ENCODE measurements at places on chromosomes 5 and 9.

GRCh38 chr9:33196736-33197135 lies 29.6 kb upstream of the B4GALT1 start:
- DNase-seq: no peak

GRCh38 chr9:128689293-128689774 lies 312 bp downstream of the SET start:
- no peak for DNase-seq

DNA sequence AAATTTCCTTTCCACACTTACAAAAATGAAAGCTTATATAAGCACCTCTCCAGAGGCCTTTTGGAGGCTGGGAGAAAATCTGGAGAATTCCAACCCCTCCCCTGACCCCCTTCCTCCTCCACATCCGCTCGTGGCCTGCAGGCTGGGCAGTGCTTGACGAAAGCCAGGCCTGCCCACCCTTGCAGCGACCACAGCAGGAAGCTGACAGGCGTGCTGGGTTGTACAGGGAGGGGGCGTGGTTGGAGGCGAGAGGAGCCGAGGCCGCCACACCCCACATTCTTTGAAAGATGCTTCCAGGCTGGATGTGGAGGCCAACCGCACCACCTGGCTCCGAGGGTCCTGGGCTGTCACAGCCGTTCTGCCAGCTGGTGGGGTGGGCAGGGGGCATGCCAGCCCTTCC lies 47.8 kb upstream of the IER5L start:
- no peak for DNase-seq

DNA sequence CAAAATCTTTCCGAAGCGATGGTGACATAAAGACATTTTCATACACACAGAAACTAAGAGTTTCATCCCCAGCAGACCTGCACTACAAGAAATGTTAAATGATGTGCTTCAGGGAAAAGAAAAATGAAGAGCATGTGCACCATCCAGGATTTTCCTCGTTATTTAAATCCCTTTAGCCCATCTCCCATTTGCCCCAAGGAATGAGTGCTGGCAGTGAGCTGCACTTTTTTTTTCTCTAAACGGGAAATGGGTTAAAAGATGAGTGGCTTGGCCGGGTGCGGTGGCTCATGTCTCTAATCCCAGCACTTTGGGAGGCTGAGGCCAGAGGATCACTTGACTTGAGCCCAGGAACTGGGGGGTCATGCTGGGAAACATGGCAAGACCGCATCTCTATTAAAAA lies 6.8 kb upstream of the LRRC14B start:
- no peak for DNase-seq

GRCh38 chr5:60076746-60077145 lies 183.2 kb upstream of the PDE4D start:
- DNase-seq: no peak

DNA sequence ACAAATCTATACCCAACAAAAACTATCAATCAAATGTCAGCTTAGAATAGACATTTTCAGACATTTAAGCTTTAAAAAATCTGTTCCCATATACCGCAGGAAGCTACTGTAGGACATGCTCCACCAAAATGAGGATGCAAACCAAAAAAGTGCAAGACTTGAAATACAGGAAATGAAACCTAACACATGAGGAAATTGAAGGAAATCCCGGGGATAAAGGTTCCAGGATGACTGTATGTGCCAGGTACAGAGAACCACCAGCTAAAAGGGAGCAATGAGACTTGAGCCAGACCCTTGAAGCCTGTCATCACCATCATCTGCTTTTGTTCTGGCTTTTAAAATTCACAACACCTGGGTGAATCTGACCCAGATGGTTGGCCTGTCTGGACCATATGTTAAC lies 21.4 kb downstream of the DIAPH1 start:
- DNase-seq: no peak

DNA sequence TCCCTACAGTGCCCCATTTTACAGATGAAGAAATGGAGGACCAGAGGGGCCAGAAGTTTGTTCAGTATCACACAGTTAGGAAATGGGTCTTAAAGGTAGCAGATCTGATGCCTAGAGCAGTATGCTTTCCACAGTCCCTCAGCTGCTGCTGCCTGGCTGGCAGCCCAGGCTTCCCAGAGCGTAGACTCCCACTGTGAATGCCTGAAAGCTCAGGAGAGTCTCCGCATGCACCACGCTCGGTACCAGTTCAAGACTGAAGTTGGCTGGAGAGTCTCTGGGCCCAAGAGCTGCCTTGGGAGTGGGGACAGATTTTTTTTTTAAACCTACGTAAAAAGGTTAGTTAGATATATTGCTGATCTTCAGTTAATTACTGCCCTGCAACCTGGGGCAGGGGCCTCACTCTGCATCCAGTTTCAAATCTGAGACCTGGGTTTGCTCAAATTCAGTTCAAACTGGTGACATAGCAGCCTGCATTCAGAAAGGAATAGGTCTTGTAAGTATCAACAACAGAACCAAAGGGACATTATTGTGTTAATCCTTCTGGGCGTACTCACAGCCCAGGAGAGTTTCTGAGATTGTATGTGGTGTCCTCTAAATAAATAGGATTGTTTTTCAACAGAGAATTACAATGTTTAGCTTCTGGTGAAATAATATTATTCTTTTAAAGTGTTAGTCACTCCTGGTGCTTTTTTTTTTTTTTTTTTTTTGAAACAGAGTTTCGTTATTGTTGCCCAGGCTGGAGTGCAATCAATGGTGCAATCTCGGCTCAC lies 8.3 kb downstream of the NANS start:
- no peak for DNase-seq

GRCh38 chr9:19380826-19381075 lies 715 bp upstream of the RPS6 start:
- DNase-seq: no peak

- DNase-seq: no peak
Observed at GRCh38 chr5:119745976-119746375, 116.6 kb downstream of the FAM170A start.

GRCh38 chr9:80077059-80077458 lies 505.3 kb downstream of the TLE4 start:
- DNase-seq: no peak

DNA sequence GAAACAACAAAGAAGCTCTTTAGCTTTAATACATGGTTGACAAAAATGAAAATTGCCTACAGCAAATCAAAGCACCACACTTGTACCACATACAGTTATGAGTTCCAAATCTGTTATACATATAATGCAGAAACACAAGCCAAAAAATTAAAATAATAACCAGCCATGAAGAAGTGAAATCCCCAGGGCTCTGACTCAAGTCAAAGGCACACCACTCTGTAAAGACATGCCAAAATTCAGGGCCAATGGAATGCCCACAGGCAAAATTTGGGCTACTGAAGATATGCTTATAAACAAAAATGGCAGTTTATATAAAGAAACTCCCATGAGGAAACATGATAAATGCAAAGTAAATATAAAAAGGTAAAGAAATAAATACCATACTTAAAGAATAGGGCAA lies 29.0 kb downstream of the THBS4 start:
- DNase-seq: no peak

DNA sequence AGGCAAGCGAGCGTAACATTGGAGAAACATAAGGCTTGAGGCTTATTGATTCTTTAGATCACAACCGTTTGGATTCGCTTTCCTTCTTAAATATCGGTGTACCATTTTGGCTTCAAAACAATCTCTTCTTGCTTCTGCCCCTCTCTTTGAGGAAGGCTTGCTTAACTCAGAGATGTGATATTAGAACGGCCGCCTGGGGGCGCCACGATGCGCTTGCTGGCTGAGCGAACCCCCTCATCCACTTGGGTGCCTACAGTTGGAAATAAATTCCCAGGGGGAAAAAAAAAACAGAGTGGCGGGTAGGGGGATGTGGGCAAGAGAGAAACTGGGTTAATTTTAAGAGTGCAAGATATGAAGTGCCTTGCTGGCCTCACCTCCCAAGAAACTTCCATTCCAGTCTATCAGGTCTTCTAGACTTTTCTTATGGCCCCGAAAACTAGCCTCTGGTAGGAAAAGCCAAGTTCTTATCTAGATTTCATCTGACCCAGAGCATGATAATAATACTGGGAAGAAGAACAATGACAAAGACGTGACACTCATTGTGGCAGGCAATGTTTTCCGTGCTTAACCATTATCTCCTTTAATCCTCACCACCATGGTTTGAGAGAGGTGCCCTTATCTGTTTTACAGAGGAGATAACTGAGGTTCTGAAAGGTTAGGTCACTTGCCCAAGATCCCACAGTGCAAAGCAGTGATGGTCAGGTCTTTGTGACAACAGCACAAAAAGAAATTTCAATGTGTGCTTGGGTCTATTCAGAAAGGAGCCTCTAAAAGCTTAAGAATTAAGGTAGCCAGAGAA lies 115.8 kb downstream of the DPYSL3 start:
- no peak for DNase-seq

DNA sequence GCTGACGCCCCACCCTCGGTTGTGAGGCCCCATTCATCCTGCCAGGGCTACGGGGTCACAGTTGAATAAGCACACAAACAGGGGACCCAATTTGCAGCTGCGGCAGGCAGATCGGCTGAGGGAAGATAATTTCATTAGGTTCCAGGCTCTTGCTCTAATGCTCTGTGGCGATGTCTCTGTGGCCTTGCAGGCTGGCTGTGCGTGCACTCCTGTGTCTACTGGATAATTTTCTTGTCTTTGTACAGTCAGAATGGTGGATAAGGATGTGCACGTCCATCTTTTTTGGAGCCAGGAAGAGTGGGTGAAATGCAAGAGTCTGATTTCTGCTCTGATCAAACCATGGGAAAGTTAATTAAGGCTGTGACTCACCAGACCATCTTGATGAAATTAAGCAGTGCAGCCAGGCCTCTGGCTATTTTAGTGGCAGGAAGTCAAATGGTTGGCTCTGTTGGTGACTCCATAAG lies 39.2 kb downstream of the NSG2 start:
- no peak for DNase-seq

GRCh38 chr9:4662989-4663792 lies 1.1 kb downstream of the PLPP6 start:
- DNase-seq: no peak

GRCh38 chr9:78860801-78861475 lies 564.0 kb downstream of the PSAT1 start:
- DNase-seq: no peak

DNA sequence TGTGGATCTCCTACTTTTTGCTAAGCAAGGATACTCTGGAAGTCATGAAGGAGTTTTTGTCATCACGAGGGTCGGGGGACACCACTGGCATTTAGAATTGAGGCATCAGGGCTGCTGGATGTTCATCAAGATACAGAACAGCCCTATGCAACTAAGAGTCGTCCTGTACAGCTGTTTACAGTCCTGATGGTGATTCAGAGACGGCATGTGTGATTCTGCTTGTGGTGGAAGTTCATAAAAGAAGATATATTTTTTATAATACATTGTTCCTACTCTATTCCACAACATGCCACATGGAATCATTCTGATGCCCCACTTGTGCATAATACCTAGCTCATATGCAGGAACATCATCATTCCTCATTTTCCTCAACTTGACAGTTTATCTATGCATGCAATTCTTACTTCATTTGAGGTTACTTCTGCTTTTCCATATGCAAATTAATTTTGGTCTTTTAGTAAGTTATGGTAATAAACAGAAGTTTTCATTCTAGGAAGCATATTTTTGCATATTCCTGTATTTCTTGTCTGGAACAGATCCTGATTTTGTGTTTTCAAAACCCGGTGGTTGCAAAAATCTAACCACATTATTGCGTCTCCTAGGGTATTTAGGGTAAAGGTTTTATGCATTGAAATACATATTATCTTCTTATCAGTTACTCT lies 155.2 kb downstream of the ARHGEF28 start:
- no peak for DNase-seq

All from Panc1 (cell line).